ENCODE measurements at places on chromosomes 7 and 10.

- DNase-seq = no peak
Measured at GRCh38 chr7:16999541-17000267, 117.9 kb upstream of the AGR3 start.

DNA sequence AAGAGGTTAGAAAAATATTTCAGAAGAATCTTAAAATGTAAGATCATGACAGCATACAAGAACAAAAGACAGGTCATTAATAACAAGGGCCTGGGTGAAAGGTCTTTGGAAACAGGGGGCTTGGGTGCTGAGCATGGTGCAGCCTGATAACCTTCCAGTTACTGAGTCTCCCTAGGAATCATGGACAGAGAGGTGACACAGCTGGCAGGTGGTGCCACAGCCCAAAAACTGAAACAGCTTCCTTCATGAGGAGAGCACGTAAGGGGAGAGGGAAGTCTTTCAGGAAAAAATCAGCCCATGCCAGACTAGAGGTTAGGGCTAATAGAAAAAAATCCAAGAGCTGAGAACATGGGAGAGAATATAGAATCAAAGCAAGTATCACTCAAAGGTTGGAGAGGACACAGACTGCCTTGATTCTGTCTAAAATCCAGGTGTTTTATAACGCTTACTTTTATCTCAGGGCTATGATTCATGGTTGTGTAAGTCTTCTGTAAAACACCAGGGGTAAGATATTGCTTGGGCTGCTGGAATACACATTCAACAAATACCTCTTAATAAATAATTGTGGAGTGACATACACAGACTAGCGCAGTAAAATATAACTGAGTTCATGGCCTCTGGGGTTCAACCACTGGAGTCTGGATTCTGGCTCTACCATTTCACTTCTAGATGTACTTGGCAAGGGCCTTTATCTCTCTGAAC is 88.1 kb downstream of the SEMA3C start:
- DNase-seq = no peak

GRCh38 chr10:101029520-101030295 is 1.2 kb downstream of the PDZD7 start:
- DNase-seq = no peak

GRCh38 chr7:98907570-98907969 is 29.2 kb downstream of the TRRAP start:
- DNase-seq = no peak

DNA sequence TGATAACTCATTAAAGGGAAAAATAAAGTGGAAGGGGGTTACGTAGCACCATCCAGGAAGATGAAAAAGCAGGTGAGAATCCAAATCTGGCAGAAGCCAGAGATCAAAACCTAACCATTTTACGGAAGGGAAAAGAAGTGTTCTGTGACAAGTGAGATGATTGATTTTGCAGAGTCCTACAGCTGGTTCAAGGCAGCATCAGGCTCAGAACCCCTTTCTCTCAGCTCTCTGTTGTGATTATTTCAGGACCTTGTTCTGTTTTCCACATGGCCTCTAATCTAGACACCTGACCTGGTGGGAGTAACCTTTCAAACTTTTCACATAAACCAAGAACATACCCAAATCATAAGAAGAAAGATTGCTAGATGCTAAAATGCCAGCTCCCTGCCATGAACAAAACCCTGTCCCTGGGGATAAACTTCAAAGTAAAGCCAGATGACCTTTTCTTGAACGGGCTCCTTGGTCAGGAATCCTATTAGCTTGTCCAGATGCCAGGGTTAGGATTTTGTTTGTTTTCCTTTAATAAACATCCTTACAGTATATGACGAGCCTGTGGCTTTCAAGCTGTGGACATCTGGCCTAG is 5.9 kb downstream of the DUSP5 start:
- DNase-seq = no peak

- no peak for DNase-seq
Measured at GRCh38 chr7:115682507-115682906, 348.1 kb downstream of the TFEC start.

DNA sequence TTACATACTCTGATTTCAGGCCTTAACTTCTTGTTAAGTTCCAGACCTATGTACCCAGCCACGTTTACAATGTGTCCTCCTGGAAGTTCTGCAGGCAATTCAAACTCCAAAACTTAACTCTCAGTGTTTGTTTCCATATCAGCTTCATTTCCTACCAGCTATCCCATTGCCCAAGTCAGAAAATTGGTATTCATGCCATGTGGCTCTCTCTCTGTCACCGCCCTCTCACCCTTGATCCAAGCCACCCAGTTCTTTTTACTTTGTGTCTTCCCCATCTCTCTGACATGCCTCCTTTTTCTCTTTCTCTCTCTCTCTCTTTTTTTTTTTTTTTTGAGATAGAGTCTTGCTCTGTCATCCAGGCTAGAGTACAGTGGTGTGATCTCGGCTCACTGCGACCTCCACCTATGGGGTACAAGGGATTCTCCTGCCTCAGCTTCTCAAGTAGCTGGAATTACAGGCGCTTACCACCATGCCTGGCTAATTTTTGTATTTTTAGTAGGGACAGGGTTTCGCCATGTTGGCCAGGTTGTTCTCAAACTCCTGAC is 33.9 kb downstream of the ARL4A start:
- no peak for DNase-seq

DNA sequence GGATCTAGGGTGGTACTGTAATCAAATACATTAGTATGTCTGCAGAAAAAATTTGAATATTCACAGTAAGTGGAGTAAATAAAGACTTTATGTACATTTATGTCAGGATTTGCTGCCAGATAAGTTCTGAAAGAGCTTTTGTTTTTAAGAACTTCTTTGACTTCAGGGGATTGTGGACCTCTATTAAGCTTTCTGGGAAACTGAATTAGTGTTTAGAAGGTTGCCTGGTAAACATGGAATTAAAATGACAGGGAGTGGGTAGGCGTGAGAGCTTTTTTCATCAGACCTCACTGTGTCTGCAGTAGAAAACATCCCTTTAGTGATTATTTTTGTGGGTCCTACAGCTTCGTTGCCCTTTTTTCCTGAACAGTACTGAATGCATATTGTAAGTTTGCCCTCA is 15.7 kb downstream of the SDHAF3 start:
- DNase-seq = no peak

DNA sequence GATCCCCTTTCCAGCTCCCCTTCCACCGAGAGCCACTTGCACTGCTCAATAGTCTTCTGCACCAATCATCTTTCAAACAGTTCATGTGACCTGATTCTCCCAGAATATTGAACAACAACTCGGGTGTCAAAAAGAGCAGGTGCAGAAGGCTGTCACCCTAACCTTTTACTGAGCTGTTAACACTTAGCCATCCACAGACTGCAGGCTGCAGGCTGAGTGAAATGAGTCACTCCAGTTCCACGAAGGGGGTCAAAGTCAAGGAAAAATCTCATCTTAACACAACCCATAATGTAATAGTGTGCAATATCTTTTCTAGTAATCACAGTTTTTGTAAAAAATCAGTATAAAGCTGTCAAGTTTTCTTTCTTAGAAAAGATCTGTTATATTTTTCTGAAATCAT is 63.1 kb downstream of the MTPAP start:
- no peak for DNase-seq

DNA sequence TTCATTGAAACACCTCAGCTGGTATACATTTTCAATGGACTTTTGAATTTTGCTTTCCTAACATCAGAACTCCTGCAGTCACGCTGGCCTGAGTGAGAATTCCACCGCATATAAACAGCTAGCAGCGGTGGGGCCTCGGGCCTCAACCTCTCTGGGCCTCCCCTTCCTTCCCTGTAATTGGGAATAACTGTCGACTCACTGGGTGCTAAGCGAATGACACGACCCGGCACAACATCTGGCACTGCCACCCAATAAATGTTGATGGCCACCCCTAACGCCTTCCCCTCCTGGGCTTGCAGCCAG is 670 bp downstream of the RCC1L start:
- no peak for DNase-seq

GRCh38 chr7:85343484-85343883 is 156.6 kb upstream of the SEMA3D start:
- DNase-seq = no peak

GRCh38 chr7:21412410-21412851 is 15.5 kb upstream of the SP4 start:
- DNase-seq = no peak

GRCh38 chr7:964401-965231 is 10.1 kb upstream of the ADAP1 start:
- no peak for DNase-seq

GRCh38 chr10:44856696-44857095 is 54.4 kb upstream of the TMEM72 start:
- no peak for DNase-seq

- no peak for DNase-seq
Measured at GRCh38 chr7:50303335-50304128, 984 bp upstream of the IKZF1 start.

DNA sequence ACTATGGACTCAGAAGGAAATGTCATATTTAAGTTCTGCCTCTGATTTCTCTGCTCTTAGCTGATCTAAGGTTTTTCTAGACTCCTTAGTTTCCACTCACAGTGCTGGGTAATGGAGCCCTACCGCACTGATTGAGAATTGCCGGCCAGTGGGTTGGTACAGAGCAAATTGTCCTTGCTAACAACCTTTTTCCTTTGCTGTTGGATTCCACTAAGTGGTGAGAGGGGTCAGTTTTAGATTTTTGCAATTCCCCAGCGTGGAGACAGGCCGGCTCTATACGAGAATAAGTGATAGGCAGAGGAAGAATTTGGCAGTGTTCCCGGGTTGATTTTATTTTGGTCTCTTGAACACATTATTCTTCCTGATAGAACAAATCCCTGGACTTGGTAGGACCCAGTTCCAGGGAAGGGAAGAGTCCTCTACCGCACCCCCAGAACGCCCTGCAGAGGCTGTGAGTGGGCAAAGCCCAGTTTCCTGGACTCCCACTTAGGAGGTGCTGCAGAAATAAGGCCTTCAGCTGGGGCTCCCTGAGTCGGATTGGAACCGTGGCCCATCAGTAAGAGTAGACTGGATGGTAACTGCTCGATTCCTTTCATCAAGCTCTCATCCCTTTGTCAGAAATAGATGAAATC is 3.0 kb upstream of the NRP1 start:
- no peak for DNase-seq

DNA sequence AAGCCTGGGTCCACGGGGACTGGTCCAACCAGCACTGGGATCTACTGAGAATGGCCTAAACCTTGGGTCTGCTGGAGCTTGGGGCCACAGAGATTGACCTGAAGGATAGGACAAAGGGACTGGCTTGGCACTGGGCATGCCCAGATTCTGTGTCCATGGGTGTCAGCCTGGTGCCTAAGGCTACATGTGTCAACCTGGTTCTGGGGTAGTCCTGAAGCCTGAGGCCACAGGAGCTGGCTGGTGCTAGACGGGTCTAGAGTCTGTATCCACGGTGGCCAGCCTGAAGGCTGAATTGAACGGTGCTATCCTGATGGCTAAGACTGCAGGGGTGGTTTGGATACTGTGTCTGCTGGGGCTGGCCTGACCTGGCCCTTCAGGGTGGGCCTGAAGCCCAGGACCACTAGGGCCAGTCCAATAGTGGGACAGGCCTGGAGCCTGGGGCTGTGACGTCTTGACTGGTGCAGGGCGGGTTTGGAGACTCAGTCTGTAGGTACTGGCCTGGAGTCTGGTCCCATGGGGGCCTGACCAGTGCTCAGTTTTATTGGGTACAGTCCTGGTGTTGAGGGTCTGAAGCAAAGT is 152.4 kb upstream of the HPS1 start:
- no peak for DNase-seq
